Smooth muscle cell of trachea (primary cell): ENCODE measurements at places on chromosomes 13 and 19. TPM values are rescaled to one million over a fixed set of nuclear protein-coding genes. Genes with fewer than 3 reads are reported as not detected.

MBD3L2 gene
- total RNA-seq: not detected in 2 replicates

ANGPTL8 gene
- total RNA-seq: not detected in 2 replicates

CGB7 gene
- total RNA-seq: not detected in 2 replicates

STXBP2 gene
- 7.4 and 9.0 TPM in 2 replicates for total RNA-seq

CGB8 gene
- not detected in 2 replicates for total RNA-seq

FFAR1 gene
- not detected in 2 replicates for total RNA-seq

ZNF888 gene
- total RNA-seq: 2.6 and 8.9 TPM in 2 replicates

MBD3 gene
- total RNA-seq: 92.6 and 107 TPM in 2 replicates

STX10 gene
- 83.4 and 102 TPM in 2 replicates for total RNA-seq

ZNF763 gene
- total RNA-seq: 2.2 and 2.8 TPM in 2 replicates

COL4A2 gene
- 56.1 and 85.3 TPM in 2 replicates for total RNA-seq

ZNF136 gene
- total RNA-seq: 6.4 and 6.8 TPM in 2 replicates

LILRB1 gene
- total RNA-seq: not detected in 2 replicates
